ENCODE measurements at places on chromosomes 16 and 17.

DNA sequence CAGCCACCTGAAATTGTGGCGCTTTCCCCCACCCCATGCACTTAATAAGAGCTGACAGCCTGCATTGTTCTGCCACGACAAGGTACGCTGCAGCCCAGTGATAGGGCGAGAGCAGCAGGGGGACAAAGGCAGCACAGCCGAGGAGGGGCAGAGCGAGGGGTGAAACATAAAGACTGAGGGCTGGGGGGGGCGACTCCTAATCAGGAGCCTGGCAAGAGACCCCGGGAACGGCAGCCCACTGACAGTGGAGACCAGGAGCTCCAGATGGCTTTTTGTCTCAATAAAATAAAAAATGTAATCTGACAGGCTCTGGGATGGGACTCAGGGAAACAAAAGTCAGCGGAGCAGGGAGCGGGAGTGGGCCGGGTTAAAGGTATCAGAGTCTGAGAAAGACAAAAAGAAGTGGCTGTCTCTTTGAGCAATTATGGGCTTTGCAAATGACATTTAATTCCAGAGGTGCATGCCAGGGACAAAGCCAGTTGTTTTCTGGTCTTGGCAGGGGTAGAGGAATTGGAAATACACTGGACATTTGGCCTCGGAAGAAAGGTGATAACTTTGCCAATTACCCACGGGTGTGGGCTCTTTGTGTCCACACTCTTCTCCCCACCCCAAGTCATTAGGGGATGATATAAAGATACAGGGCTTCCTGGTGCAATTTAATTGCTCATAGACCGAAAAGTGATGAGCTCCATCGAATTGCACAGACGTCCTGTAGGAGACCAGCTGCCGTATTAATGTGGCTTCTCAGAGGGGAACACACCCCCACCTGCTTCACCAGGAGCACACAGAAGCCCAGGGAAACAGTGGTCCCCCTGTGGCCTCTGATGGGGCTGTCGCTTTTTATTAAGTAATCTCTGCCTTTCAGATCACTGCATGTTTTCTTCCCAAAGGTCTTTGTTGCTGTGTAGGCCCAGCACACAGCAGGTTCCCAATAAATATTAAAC is 17.6 kb upstream of the CCDC182 start:
- DNase-seq: no peak

DNA sequence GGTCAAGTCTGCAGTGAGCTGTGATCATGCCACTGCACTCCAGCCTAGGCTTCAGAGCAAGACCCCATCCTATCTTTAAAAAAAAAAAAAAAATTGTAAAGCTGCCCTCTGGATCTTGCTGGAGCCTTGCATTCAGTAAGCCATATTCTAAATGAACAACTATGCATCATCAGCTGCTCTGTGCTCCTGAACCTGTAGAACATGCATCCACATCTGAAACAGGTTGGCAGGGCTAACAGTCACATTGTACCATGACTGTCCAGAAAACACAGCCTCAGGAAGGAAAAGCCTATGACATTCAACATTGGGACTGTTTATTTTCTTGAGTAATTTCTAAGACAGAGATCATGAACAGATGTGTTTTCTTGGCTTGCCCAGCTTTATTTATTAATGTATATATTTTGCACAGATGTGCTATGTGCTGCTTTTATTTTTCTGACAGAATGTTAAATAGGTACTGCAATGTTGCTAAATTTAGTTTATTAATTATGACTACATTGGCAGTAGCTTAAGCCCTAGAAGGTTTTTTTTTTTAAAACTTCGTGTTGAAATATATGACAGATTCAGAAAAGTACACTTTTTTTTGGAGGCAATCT is 19.8 kb downstream of the ACSF2 start:
- DNase-seq: no peak

GRCh38 chr16:26736084-26736483 is 330.6 kb upstream of the C16orf82 start:
- no peak for DNase-seq

DNA sequence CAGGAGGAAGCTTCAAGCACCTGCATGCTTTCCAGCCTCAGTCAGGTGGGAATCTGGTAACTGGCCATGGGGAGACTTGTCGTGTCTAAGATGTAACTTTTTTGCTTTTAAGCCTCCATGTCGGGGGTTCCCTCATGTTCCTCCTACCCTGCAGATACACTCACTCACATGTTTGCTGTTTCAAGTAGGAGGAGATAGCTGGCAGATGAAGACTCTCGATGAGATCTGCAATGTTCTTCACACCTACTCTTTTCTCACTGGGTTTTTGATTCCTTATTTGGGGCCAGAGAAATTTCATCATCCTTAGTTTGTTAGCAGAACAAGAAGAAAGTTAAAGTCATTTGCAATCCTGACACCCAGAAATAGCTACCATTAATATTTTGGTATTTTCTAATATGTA is 24.7 kb downstream of the UTP4 start:
- DNase-seq: no peak

GRCh38 chr17:732067-732901 is at the start of gene TLCD3A:
TLCD3A (plus strand) TSS chr17:732596; CDS start chr17:732648, 52 bp downstream.
- no peak for DNase-seq

- DNase-seq: no peak
Measured at GRCh38 chr16:27226476-27226875, 23.1 kb downstream of the KDM8 start.

GRCh38 chr17:43328650-43329049 is 70.1 kb upstream of the ARL4D start:
- no peak for DNase-seq

DNA sequence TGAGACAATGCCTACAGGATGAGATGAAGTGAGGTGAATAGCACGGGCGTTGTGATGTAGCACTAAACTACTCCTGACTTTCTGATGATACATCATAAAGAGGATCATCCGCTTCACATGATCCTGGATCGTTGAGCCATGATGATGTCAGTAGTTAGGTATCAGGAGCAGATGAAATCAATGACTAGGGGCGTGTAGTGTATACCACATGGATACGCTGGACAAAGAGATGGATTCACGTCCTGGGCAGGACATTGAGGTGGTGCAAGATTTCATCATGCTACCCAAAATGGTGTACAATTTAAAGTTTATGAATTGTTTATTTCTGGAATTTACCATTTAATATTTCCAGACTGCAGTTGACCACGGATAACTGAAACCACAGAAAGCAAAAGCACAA is 156.6 kb downstream of the ANKFN1 start:
- DNase-seq: no peak

DNA sequence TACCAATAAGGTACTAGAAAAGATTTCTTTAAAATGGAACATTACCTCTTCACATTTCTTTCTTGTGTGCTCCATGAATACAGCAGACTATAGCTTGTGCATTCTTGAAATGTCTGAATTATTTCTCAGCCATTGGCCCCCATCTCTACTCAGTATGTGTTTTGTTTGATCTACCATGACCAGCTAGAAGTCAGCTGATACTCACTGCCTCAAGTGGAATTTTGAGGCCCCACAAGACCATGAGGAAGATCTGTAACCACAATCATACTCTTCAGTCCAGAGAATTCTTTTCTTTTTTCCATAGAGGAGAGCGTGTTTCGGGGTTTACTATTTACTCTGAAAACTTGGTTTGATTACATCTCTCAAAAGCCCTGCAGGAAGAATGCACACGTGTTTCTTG is 319.1 kb downstream of the TOX3 start:
- no peak for DNase-seq

- DNase-seq: peak; percentile 35
Measured at GRCh38 chr16:47142821-47143676, 696 bp downstream of the NETO2 start.

GRCh38 chr17:3647769-3648555 is 11.4 kb downstream of the CTNS start:
- DNase-seq: no peak

GRCh38 chr17:59699786-59700185 is 7.4 kb downstream of the PTRH2 start:
- DNase-seq: no peak

DNA sequence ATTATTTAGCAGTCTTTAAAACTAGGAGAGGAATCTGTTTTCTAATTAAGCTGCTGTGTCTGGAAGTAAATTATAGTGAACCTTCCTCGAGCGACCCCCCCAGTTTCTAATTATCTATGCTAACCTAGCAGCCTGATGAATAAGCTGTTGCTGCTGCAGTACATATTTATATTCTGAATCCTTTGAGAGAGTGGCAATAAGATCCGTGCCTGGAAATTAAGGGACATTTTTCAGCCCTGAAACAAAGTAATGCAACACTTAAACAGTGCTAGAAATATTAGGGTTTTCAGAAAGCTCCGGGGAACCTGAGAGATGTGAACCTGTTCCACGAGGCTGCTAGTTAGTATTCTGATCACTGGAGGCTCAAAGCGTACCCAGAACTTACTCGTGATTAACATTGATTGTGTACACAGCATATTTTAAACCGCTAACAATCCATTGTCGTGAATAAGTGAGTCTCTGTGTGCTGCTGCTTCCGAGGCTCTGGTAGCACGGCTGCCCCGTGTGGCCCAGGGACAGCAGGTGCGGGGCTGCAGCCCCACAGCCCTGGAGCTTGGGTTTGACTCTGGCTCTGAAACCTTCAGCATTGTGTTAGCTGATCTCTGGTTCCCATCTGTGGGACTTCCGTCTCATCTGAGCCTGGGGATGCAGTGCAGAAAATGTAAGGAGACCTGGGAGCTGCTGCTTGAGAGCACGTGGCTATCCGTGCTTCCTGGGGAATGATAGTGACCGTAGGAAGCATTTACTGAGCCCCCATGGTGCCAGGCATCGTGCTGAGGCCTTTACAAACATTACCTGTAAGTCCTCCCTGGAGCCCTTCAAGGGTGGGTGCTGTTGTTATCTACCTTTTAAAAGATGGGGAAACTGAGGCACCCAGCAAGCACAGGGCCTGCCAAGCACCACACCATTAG is 190.9 kb upstream of the CHMP6 start:
- no peak for DNase-seq
